ENCODE measurements at places on chromosomes 11 and 22. TPM values are rescaled to one million over a fixed set of nuclear protein-coding genes. Genes with fewer than 3 reads are reported as not detected.

- DNase-seq, result no peak
These were observed 23.2 kb downstream of the IFITM10 start for GRCh38 chr11:1727096-1727690.

GRCh38 chr11:76910620-76911414, 50.1 kb downstream of the ACER3 start:
- no peak for DNase-seq

GRCh38 chr22:32327596-32328171, 30.0 kb upstream of the RFPL3 start:
- no peak for DNase-seq

- no peak for DNase-seq
These were observed 8.3 kb downstream of the SEC14L6 start for GRCh38 chr22:30538280-30538679.

DNA sequence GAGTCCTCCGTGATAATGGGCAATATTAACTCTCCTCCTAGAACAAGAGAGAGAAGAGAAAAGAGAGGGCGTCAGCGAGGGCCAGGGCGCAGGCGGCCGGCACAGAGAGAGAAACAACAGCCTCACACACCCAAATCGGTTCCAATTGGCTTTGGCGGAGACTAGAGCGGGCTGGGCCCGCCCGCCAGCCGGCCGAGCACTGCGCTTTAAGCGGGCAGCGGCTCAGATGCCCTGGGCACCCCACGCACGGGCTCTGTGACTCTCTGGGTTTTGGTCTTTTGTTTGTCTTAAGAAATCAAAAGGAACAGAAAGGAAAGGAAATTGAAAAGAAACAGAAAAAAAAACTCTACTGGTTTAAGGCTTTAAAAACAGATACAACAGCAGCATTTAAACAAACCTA, 17.0 kb downstream of the SLC22A12 start:
- DNase-seq, result no peak

GRCh38 chr11:31608995-31609394, 99.4 kb downstream of the ELP4 start:
- no peak for DNase-seq

GRCh38 chr22:31932863-31933262, 11.5 kb upstream of the YWHAH start:
- no peak for DNase-seq

DNA sequence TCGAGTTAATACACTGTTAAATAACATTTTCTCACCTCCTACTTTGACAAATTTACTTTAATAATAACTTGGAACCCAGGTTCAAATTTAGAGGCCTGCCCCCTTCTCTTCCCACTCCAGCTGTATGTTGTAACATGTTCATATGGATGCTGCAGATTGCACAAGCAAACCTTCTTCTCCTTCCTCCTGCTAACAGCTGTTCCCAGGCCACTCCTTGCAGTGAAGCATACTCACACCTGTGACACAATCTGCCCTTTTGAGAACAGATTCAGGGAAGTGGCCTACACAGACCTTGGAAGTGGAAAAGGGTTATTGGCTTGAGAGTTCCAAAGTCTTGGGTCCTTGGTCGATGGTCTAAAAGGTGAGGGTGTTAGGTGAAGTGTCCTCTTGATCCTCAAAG, 131.9 kb downstream of the TEAD1 start:
- DNase-seq, result no peak

The TAF10 gene
- polyA plus RNA-seq, result 215 TPM

The MS4A7 gene
- polyA plus RNA-seq, result not detected

DNA sequence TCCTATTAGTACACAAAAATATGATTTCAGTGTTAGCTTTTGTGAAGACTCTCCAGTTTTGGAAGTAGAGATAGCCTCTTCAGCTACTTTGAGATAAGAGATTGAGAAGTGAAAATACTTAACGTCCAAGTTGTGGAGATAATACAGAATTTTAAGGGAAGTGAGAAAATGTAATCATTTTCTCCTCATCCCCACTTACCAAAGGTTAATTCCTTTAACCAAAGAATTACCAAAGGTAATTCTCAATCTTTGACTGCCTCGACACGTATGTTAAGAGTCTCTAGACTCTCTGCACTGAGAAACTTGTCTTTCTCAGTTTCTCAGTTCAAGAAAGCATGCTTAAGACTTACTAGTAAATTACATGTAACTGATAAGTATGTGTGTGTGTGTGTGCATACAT, 15.3 kb downstream of the C11orf54 start:
- DNase-seq, result no peak

DNA sequence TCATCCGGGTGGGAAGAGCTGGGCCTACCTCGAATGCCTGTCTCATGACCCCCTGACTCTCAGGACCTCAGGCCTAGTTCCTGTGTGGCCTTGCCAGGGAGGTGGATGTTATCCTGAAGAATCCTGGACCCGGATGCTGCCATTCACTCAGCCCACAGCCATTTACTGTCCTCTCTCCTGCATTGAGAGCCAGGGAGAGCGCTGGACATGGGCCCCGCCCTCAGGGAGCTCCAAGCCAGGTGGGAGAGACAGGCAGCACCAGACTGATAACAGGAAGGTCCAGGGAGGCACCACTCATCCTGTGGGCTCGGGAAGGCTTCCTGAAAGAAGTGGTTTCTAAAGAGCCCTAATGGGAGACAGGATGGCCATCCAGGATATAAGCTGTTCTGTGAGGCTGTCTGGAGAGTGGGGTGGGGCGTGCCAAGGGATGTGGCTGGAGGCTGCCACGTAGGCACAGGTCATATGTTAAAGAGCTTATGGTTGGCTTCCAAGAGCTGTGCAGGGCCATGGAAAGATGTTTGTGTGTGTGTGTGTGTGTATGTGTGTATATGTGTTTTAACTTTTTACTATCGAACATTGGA, 8.6 kb downstream of the SERPINH1 start:
- no peak for DNase-seq

The HBG2 gene
- polyA plus RNA-seq, result 2.0 TPM

DNA sequence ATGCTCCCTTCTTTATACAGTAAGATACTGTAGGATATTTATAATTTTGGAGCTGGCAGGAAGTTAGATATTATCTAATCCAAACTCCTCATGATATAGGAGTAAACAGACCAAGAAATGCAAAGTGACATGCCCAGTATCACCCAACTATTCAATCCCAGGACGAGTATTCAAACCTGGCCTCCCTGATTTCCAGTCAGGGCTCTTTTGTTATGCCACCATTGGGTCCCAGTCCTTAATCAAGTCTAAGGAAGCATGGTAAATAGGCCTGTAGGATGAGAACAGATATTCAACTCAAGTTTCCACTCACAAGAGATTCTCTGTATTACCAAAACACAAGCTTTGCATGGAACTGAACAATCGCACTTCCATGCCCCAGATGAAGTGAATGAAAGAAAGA, 484.0 kb upstream of the API5 start:
- no peak for DNase-seq

The RAG2 gene
- not detected for polyA plus RNA-seq

DNA sequence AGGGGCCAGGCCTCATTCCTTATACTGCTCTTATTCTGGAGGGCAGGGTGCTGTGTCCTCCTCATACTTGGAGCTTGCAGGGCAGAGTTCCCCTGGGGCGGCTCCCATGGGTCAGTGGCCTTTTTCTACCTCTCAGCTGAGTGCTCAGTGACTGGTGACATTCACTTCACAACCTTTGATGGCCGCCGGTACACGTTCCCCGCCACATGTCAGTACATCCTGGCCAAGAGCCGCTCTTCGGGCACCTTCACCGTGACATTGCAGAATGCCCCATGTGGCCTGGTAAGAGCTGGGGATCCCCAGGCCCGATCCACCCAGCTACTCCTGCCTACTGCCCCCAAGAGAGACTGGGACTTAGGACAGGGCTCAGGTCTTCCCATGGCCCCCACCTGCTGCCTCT, 14.5 kb downstream of the OTOG start:
- no peak for DNase-seq

DNA sequence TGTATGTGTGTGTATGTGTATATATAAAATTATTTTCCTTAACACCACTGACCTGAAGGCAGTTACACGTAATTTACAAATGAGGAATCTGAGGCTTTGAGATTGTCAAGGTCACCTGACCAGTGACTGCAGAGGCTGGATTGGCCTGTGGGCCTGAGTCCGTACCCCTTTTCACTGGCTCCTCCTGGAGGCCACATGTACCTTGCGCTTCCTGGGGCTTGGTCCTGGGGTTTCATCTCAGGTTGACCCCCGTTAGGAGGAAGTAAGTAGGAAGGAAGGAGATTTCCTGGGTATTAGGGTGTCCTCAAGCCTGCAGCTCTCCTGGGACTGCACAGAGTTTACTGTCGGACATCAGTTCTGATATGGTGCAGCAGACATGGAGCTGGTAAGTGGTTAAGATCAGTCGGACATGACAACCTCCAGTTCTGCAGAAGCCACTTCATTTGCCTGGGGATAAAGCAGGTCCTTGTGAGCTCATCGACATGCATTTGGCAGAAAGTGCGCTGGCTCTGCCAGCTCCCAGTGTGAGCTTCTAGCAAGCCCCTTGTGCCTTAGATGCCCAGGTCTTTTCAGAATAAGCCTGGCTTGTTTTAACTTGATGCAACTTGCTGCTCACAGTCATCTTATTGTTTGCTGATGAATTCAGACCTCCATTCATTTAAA, 36.6 kb downstream of the ST3GAL4 start:
- no peak for DNase-seq

DNA sequence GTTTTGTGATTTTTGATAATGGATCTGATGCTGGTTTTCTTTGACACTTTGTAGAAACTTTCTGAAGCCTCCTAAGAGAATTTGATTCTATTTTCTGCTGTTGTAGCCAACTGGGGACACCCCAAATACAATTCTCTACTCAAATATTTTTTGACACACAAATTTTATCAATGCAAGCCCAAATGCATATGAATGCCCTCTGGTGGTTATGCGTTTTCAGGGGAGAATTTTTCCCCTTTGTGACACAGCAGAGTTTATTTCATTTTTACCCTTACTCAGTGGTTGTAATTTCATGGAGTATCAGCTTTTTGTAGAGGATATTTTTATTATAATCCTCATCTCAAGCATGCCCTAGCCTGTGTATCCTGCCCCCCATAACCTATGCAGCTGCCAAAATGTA, 44.7 kb upstream of the MTMR2 start:
- no peak for DNase-seq

The FJX1 gene
- 5.6 TPM for polyA plus RNA-seq

- DNase-seq, result no peak
These were observed 212 bp downstream of the HRAS start for GRCh38 chr11:535210-535518.

The OR5D13 gene
- not detected for polyA plus RNA-seq

DNA sequence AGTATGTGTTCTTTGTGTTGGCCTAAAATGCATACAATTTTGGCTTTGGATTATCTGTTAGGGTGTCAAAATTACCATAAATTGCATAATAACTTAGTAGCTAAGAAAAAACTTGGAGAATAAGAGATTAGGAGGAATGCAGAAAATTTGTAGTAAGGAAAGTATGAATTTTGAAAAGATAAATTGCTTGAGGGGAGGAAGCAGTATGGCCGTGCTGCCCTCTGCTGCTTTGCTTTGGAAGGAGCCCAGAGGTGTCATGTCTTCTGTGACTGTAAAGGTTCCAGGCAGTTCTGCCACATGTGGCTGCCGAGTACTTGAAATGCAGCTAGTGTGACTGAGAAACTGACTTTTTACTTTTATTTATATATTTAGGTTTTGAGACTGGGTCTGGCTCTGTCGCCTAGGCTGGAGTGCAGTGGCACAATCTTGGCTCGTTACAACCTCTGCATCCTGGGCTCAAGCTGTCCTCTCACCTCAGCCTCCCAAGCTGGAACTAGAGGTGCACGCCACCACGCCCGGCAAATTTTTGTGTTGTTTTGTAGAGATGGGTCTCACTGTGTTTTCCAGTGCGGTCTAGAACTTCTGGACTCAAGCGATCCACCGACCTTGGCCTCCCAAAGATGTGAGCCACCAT, 1.8 kb downstream of the ADSL start:
- no peak for DNase-seq

DNA sequence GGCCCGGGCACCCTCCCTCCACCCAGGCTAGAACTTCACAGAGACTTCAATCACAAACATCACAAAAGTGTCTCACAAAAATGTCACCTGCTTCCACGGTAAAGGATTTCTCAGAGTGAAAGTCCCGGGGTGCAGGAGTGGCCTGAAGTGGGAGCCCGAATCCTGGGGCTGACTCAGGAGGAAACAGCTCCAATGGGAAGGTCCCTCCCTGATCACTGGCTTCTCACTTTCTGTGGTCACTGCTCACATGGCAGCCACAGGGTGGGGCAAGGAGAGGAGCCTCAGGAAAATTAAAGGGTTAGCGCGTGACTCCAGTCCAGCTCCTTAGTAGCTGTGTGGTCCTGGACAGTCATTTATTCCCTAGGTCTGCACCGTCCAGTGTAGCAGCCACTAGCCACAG, 564.5 kb upstream of the B3GAT1 start:
- DNase-seq, result no peak

DNA sequence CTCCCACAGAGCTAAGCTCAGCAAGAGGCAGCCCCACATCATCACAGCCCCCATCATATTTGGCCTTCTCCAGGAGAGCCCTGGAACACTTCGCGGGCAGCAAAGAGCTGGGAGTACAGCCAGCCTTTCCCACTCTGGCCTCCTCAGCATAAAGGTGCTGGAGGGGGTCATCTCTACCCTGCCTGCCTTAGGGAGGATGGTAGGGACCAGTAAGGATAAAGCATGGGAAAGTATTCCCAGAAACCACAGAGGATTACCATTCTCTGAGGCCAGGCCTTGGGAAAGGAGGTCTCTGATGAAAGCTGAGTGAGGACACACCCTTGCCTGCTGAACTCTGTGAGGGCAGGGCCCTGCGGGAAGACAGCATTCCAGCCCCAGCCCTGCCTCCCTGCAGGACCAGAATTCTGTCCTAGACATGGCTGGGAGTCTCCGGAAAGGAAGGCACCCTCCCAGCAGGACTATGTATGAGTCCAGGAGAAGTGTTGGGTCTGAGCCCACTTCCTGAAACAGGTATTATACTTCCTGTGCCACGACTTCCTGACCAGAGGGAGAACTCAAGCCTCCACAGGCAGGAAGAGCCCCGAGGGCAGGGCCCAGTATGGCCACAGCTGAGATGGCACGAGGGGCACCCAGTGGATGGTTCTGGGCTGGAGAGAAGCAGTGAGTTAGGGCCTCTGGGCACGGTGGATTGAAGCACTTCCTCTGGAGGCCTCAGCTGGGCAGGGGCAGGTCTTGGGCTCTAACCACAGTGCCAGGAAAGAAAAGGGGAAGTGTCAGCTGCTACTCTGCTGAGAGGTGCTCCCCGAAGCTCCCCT, 12.9 kb upstream of the CASTOR1 start:
- no peak for DNase-seq

The CNIH2 gene
- 2.0 TPM for polyA plus RNA-seq

DNA sequence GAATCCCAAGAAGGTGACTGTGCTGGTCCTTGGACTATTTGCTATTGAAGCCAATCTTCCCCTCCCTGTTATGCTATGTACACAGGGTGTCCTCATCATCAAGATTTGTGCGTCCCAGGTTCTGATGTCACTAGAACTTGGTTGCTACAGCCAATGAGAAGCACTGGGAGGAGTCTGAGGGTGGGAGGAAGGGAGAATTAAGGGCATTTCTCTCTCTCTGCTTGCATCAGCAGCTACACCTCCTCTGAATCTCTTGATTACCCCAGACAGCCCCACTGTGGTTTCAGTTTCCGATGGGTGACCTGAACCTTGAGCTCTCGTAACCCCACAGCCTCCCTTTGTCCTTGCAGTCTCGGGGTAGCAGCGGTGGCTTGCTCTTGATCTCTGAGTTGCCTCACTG, 212.4 kb upstream of the SESN3 start:
- DNase-seq, result no peak
